ENCODE measurements at places on chromosomes 5 and 9.

DNA sequence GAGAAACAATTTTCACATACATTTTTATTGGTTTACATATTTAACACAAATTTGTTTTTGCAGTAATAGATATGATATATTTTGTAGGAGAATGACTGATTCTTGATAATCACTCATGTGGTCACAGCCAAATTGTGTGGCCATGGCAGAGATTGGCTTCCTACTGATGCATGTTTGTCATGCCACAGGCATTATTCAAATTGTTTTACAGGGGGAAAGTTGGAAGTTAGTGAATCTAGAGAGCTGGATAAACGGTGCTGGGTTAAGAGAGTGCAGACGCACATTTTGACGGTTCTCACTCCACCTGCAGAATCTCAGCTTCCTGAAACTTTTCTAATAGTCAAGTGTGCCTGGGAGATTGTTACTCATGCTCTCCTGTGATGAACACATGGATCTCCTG lies 91.1 kb upstream of the FBN2 start:
- DNase-seq, result no peak

- no peak for DNase-seq
Measured at GRCh38 chr9:23073136-23073535, 626.5 kb downstream of the DMRTA1 start.

DNA sequence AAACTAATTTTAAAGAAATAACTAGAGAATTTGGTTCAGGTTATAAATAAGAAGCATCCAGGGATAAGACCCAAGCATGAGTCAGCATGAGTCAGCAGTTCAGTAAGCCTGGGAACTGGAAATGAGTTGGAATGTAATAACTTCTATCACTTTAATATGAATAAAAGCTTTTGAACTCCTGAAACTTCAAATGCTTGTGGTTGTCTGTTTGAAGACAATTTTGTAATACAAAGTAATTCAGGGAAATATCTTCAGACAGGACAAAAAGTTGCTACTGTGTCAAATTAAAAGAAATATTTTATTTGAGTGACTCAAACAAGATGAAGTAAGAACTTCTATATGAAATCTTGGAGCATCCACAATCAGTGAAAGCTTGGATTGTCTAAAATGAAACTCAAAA lies 331.2 kb upstream of the DAB2 start:
- DNase-seq, result no peak

DNA sequence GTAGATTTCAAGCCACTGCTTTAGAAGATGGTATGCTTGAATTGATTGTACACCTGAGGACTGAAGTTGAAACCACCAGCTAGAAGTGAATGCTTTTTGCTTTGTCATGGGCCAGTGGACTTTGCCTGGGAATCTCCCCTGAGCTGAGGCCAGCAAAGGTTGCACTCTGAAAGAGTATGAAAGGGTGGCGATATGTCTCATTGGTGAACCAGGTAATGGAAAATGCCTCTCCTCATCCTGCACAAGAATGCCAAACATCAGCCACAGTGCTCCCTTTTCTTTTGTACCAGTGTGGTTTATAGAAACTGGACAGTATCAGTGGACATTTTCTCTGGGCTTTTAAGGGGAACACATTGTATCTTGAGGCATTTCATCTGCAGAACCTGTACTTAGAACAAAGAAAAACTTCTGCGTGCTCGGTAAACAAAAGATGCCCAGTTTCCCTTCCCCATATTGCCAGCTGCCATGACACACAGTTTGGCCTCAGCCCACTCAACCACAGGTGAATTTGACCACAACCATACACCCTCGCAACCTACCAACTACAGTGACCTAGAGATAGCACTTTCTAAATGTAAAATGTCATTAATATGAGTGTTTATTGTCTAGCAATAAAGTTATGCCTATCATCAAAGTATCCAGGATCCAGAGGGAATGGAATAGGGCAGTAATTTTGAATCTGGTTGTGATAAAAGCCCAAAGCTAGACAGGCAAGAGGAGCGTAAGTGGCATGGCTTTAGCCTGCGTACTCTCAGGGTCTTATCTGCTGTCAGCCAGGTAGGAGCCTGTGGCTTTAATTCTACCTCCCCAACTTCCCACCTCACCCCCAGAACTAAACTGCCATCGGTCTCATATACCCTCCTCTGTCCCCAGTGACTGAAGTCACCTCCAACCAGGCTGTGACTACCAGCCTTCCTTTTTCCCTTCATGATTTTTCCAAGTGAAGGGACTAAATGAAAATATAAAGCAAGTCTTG lies 79.5 kb upstream of the LHFPL2 start:
- no peak for DNase-seq

GRCh38 chr5:55180016-55180415 lies 7.0 kb upstream of the CDC20B start:
- no peak for DNase-seq

DNA sequence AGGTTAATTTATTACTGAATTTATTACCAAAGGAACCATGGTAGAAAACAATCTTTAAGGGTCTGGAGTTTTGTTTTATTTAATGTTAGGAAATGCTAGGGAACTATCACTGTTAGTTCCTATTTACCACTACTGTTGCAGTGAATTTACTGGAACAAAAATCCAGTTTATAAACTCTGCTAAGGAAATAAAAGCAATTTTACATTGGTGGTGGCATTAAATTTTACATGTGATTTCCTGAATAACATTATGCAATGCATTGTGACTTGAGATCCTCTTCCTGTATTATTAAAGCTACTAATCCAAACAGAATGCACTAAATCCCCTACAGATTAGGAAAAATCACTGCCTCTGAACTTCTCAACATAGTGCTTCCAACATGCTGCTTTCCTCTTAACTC lies 599.5 kb upstream of the PTGER4 start:
- no peak for DNase-seq

DNA sequence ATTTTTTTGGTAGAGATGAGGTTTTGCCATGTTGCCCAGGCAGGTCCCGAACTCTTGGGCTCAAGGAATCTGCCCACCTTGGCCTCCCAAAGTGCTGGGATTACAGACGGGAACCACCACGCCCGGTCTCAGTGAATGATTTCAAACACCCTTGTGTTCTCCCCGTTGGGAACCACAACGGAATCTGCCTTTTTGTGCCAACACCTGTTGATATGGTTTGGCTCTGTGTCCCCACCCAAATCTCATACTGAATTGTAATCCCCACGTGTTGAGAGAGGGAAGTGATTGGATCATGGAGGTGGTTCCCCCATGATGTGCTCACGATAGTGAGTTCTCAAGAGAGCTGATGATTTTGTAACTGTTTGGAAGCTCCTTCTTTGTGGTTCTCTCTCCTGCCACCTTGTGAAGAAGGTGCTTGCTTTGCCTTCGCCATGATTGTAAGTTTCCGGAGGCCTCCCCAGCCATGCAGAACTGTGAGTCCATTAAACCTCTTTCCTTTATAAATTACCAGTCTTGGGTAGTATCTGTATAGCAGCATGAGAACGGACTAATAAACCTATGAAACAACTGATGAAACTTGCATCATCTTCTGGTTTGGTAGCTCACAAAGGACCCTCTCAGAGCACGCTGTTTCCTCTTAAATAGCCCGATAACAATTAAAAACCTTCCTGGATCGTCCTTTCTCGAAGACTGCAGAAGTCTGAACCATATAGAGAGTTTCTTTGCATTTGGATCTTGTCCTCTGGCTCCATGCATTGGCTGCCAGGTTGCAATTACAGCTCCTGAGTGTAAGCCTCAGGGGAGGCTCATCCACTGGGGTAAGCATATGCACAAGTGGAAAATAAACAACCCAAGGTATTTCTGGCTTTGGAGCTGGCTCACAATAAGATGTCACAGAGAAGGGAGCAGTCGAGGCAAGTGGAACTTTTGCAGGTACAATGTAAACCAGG lies 91.5 kb downstream of the SPRY4 start:
- DNase-seq, result no peak

DNA sequence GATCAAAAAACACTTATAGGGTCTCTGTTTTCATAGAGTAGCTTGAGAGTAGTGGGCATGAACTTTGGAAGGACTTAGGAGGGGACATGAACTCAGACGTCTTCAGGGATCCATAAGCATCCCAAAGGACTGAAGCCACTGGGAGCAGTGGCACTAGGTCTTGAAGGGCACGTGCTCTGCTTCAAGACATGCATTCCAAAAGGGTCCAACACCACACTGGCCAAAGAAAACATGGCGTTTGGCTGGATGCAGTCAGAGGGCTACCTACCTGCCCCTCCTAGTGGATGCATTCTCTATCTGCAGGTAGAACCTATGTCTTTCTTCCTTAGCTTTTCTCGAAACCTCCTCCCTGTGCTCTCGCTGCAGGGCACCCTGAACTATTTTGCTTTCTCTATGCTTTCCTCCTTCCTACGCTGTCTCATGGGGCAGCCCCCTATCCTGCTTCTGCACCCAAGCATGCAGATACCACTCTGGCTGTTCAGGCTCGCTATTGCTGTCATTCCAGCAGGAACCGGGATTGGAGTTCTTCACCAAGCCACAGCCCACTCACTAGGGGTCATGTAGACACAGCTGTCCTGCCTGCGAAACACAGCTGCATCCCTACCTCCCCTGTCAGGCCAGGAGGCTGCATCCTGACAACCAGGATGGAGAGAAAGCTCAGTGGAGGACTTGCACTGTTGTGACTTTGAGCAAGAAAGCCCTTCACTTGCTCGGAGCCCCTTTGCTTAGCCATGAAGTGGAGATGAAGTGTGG lies 11.9 kb downstream of the FAM240B start:
- no peak for DNase-seq

GRCh38 chr9:109252291-109252690 lies 68.6 kb downstream of the EPB41L4B start:
- no peak for DNase-seq

GRCh38 chr5:180669661-180670060 lies 20.3 kb upstream of the FLT4 start:
- no peak for DNase-seq

- no peak for DNase-seq
Measured at GRCh38 chr5:23302438-23302837, 205.0 kb upstream of the PRDM9 start.

DNA sequence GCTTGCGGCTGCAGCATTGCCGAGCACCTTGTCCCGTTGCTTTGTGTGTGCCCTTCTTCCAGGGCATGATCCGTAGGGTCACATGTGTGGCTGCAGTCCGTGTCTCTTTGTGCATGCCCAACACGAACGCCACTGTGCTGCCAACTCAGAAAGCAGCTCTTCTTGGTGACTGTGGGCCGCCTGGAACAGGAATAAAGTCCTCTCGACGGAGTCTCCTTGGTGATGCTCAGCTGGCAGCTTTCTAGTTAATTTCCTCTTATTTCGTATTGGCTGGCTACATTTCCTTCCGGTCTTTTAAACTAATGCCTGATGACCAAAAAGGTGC lies 5.8 kb downstream of the EXOC3 start:
- no peak for DNase-seq

GRCh38 chr9:128870128-128870940 lies 11.4 kb downstream of the KYAT1 start:
- DNase-seq, result no peak

GRCh38 chr9:96523374-96523773 lies 73.4 kb downstream of the HABP4 start:
- DNase-seq, result no peak

- no peak for DNase-seq
Measured at GRCh38 chr5:56176871-56177533, 56.1 kb downstream of the ANKRD55 start.
